ENCODE measurements at places on chromosomes 7 and 10.

GRCh38 chr7:156192921-156193320 lies 380.7 kb upstream of the SHH start:
- no peak for DNase-seq

DNA sequence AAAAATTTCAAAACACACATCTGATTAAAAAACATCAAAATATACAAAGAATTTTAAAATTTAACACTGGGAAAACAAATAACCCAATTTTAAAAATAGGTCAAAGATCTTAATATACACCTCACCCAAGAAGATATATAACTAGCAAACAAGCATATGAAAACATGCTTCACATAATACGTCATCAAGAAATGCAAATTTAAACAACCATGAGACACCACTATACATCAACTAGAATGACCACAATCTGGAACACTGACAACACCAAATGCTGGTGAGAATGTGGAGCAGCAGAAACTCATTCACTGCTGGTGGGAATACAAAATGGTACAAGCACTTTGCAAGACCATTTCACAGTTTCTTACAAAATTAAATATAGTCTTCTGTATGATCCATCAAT lies 498.4 kb downstream of the IPMK start:
- DNase-seq, result no peak

DNA sequence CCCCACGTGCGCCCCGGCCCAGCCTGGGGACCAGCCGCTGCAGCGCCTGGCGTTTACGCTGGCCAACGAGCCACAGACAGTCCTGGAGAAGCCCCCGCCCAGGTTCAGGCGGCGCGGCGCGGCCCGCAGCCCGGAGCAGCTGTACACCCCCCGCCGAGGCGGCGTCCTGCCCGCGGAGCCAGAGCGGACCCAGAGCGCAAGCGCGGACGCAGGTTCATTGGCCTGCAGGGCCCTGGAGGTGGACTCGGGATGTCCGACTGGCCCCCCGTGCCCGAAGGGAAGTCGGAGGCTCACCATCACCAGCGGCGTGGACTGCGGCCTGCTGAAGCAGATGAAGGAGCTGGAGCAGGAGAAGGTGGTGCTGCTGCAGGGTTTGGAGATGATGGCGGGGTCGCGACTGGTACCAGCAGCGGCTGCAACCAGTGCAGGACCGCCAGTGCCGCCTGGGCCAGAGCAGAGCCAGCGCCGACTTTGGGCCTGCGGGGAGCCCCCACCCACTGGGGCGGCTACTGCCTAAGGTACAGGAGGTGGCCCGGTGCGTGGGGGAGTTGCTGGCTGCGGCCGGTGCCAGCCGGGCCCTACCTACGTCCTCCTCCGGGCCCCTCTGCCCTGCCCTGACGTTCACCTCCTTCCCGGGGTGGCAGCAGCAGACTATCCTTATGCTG lies 72.0 kb upstream of the KCTD7 start:
- no peak for DNase-seq

GRCh38 chr7:137269240-137269639 lies 74.3 kb downstream of the PTN start:
- DNase-seq, result no peak

DNA sequence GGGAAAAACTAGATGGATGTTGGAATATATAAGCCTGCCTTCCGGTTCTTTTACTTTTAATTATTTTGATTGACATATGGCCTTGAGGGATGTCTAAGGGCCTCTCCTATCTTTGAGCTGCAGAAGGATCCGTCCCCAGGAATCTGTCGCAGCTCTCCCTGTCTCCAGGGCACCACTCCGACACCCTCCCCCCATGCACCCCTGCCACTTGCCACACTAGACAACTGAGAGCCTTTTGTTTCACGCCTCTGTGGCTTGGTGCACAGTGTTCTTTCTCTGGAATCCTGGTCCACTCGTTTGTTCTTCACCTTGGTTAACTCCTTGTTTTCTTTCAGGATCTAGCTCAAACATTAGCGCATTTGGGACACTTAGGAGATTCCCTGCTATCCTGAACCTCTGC lies 124.1 kb upstream of the EFCAB10 start:
- no peak for DNase-seq

GRCh38 chr7:110388457-110388856 lies 702.5 kb upstream of the LRRN3 start:
- no peak for DNase-seq

DNA sequence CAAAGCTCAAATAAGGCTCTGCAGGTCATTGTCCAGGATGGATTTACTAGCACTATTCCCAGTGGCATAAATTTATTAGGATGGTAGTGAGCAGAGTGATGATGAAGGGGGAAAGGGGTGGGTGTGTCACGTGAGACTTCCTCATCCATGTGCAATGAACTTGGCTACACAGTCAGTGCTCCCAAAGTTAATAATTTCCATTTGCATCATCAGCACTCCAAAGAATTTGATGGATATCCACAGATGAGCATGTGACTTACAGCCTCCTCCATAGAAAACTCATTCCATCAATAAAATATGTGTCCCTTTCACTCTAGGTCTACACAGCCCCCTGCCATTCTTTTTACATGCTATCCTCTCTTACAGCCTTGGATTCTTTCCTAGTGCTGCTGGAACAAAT lies 142.6 kb upstream of the PLPP4 start:
- no peak for DNase-seq

DNA sequence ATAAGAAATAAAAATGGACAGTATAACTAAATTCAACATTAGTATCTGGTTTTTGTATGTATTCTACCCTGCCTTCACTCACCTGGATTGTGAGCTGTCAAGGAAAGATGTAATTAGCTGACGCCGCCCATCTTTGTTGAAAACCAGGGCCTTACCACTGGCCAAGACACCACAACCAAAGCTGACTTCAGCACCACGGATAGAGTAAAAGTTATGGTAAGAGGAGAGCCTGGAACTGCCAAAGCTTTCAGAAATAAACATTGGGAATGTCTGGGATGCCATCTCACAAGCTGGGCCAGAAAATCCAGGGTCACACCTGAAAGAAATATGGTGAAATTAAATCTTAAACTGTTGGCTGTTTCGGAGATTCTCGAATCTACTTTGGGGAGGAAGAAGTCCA lies 190.1 kb upstream of the SLC26A5 start:
- DNase-seq, result no peak

DNA sequence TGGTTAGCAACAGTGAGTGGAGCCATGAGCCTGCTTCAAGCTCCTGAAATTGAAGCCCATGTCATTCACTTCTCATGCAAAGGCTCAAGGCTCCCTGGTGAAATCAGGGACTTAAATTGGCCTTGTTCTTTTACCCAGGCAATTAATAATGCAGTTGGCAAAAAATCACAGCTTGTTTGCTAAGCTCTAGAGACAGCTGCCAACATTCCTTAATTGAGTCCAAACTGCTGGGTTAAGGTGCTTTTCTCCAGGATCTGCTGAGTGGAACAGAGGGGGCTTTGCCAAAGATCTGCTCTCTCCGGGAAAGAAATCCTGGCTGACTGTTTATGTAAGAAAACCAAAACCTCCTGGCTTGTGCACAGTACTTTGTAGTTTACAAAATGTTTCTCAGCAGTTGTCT lies 257.6 kb upstream of the GHITM start:
- DNase-seq, result peak; percentile 26

GRCh38 chr10:5362873-5363272 lies 1.9 kb upstream of the UCN3 start:
- no peak for DNase-seq

DNA sequence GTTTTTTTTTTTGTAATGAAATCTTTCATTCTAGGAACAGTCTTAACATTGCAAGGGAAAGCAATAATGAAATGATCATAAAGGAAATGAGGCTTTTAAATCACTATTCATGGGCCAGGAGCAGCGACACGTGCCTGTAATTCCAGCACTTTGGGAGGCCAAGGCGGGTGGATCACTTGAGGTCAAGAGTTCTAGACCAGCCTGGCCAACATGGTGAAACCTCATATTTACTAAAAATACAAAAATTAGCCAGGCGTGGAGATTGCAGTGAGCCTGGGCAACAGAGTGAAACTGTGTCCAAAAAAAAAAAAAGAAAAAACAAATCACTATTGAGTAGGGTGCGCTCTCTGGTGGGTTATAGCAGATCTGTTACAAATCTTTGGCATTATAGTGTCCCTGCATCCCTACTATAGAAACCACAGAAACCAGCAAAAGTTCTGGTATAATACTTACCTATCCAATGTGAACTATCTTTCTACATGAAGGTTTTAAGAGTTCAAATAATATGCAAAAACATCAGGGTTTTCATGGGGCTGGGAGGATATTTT lies 72.1 kb downstream of the GLI3 start:
- DNase-seq, result no peak

- no peak for DNase-seq
Measured at GRCh38 chr7:16433568-16434122, 12.3 kb upstream of the CRPPA start.

GRCh38 chr7:99011341-99011705 lies 132.6 kb downstream of the SMURF1 start:
- DNase-seq, result no peak

GRCh38 chr7:143280160-143280559 lies 4.6 kb upstream of the TMEM139 start:
- no peak for DNase-seq

GRCh38 chr10:12308736-12309375 lies 40.5 kb upstream of the CAMK1D start:
- no peak for DNase-seq

DNA sequence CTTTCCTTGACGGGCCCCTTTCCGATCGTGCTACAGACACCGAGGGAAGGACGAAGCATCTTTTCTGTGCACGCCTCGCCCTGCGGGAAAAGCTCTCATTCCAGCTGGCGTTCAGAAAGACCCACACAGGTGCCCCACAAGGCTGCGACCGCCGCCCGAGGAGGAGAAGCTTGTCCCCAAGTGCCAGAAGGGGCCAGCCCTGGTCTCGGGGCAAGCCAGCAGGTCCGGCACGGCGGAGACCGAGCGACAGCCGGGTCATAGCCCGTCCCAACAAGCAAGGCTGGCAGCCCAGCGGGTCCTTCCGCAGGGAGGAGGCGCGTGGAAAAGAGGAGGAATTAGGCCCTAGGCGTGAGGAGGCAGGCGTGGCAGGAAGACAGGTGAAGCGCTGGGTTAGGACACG lies 62.7 kb downstream of the TNRC18 start:
- no peak for DNase-seq

DNA sequence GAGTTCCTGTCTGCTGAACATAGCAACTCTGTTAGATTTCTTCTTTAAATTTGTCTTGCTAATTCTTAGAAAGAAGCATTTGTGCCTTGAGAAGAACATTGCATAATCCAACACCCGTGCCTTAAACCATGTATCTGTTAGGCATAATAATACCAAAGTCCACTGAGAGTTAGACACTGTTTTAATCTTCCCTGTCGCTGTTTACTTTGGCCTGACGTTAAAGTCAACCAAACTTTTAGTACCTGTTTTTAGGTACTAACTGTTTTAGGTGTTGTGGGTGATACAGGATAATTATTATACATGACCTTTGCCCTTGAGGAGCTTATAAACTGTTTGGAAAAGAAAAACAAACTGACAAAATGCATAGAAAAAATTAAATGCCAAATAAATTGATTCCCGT lies 43.6 kb downstream of the KLHDC10 start:
- no peak for DNase-seq

- no peak for DNase-seq
Measured at GRCh38 chr7:412313-412710, 107.3 kb downstream of the PDGFA start.

GRCh38 chr10:34465678-34466077 lies 349.4 kb downstream of the PARD3 start:
- DNase-seq, result no peak

DNA sequence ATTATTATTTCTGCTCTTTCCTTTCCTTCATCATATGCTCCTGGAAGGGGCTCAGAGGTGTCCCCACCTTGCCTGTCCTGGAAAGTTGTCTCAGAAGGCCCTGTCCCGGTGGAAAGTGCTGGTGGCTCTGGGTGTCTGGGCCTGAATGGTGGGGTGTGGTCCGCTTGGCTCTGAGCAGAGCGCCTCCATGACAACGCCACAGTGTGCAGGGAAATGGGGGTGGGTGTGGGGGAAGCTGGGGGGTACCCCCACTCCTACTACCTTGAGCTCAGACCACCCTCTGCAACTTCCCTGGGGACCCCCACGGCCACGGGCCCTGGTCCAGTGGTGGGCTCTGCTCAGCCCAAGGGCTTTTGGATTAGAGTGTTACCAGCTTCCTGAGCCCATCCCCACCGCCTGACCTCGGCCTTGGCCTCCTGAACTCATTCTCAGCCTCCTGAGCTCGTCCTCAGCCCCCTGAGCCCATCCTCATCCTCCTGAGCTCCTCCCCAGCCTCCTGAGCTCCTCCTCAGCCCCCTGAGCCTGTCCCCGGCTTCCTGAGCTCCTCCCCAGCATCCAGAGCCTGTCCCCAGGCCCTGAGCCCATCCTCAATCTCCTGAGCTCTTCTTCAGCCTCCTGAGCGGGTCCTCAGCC lies 106.4 kb upstream of the FAM20C start:
- DNase-seq, result no peak

DNA sequence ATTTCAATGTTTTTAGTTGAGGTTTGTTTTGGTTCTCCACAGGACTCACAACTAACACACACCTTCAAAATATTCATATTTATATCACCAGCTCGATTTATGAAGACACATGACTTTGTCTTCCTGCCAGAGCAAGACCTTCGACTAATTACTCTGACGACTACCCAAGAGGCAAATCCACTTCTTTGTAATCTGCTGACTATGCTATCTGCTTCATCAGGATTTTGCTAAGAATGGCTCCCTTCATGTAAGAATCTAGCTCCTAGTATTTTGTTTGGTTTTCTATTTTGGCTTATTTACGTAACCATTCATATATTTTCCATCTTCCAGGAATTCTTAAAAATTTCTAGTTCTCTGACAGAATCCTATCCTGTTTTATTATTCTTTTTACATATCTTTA lies 93.0 kb downstream of the BRAF start:
- DNase-seq, result no peak

DNA sequence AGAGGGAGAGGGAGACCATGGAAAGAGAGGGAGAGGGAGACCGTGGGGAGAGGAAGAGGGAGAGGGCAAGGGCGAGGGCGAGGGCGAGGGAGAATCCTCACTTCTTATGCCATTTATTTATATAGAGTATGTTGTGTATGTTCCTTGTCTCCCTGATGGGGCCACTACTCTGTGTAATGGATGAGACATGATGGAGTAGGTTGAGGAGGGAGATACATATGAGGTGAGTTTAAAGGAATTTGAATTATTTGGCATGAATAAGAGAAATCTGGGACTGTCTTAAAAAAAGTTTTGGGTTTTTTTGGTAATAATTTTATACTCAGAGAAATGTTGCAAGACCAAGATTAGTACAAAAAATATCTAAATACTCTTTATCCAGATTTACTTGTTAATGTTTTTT lies 20.1 kb downstream of the CCSER2 start:
- DNase-seq, result no peak

DNA sequence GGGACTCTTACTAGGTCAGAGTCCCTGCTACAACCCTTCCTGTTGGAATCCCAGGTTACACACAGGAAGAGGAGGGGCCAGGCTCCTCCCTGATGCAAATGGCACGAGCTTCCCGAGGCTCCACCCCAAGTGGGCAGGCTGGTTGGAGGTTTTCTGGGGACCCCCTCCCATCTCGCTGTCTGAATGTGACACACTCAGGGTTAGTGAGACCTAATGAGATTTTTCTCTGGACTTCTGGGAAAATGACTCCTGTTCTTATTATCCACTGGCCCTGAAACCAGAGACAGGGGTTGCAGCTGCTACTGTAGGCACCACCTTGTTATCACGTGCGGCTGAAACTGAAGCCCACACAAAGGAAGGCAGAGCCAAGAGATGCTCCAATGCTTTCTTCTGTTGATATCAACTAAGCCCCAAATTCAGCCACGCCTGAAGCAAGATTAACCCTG lies 103.3 kb downstream of the FAM107B start:
- DNase-seq, result no peak

GRCh38 chr7:2894118-2894940 lies 50.2 kb upstream of the GNA12 start:
- DNase-seq, result no peak
